ENCODE measurements at places on chromosomes 2 and 18.

GRCh38 chr2:75199428-75200011 is at the start of gene TACR1:
Gene TACR1 (minus strand): TSS chr2:75199520. CDS start chr2:75198934, 586 bp downstream.
- DNase-seq: no peak

- DNase-seq: no peak
Measured at GRCh38 chr2:234846599-234847363, 105.0 kb upstream of the SH3BP4 start.

GRCh38 chr2:231110551-231110950 is 14.3 kb downstream of the HTR2B start:
- no peak for DNase-seq

DNA sequence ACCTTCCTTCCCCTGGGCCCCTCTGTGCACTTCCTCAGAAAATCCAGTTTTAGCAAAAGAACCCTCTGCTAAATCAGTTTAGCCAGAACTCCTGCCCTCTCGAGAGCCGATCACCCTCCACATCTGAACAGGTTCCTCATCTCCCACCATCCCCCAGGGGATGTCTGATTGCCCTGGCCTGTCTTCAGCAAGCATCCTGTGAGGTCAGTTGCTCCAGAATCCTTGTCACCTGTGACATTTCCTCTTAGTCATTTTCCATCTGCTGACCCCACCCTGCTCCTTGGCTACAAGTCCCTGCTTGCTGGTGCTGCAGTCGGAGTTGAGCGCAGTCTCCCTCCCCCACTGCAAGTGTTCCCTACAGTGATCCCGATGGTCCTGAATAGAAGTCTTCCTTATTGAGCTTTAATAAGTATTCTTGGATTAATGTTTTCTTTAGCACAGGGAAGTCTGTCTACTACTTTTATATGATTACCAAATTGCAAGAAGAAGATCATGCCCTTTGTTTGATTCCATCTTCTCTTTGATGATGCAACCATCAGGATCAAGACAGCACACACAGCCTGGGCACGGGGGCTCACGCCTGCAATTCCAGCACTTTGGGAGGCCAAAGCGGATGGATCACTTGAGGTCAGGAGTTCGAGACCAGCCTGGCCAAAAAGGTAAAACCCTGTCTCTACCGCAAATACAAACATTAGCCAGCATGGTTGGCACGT is 30.9 kb upstream of the UBE2F start:
- DNase-seq: no peak

GRCh38 chr2:47026748-47027534 is 111.3 kb upstream of the MCFD2 start:
- no peak for DNase-seq

DNA sequence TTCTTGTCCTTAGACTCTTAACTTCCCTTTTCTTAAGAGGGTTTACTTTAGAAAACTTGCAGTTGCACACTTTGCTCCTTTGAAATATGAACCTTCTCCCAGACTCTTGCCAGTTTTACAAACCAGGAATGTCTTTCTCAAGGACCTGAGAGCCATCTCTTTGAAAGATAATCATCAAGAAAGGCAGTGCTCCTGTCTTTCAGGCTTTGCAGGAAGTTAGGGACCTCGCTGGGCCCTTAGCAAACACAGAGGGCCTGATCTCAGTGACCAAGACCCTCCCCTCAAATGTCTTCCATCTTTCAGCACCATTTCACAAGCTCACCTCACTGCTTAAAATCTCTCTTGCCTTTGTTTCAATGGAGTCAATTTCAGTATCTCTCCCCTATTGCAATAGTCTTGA is 32.0 kb upstream of the NYAP2 start:
- no peak for DNase-seq

DNA sequence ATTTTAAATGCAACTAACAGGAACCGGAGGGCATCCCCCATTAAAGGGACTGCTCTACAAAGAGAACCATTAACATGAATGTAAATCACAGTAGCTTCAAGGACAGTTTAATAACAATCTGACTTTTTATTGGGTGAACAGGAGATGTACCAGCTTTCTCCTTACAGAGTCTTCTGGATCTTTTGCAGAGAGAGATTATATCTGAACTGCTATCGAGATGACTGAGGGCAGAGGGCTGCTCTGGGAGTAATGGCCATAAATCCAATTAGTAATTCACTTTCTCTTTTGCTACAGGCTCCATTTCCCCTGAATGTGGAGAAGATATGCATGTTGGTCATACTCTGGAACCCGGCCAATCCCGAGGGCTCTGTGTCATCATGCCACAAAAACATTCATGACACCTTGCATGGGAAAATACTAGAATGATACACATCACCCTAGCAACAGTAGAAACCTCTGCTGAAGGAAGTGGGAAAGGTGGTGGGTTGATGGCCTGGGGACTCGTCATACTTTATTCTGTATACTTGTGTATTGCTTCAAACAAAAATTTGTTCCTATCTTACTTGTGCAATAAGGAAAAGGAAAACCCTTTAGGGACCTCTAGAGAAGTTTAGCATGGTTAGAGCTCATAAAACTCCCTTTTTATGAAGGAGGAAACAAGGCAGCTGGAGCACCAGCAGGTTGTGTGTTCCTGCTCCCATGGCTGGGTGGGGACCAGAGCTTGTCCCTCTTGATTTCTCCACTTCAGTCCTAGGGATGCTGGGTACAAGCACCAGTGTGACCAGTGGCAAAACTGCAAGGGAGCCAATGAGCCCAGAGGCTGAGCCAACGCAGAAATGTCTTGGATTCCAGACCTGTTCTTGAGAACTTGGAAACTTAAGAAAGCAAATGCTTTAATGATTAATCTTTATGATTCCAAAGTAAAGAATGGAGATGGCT is 26.0 kb downstream of the CTAGE1 start:
- DNase-seq: peak; percentile 28

DNA sequence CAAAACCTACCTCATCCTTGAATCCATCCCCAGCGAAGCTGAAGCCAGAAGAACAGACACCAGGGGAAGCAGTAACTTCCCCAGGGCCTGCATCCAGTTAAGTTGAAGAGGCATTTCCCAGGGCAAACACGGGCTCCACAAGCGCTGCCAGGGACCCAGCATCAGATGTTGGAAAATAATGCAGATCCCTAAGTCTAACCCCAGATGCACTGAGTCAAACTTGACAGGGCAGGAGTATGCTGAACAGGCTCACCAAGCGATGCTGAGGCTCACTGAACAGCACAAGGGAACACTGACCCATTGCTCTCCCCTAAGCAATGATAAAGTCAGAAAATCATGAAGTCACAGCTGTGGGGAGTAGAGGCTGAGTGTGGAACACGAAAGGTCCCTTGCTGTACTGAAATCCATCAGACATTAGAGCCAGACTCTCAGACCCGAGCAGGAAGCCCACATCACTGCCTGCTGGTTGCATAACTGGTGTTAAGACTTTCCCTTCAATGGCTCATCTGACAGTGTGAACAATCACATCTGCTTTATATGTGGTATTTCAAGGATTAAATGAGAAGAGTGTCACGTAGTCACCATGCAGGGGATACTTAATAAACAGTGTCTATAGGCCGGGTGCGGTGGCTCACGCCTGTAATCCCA is 36.2 kb downstream of the TNS1 start:
- no peak for DNase-seq

- DNase-seq: no peak
Measured at GRCh38 chr2:149383340-149383739, 53.0 kb downstream of the LYPD6 start.

DNA sequence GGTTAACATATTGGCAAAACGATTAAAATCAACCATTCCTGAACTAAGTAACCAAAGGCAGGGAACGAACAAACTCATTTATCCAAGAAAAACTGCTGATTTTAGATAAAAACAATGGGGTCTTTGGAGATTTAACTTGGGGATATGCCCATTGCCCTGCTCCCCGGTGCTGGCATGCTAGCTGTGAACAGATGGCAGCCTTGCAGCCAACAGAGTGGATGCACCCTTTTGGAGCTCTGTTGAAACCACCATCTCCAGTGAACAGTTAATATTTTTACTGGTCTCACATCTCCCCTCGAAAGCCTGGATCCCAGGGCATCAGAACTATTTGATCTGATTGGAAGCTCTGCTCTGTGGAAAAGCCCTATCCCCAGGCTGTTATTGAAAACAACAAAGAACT is 303.1 kb downstream of the TGIF1 start:
- DNase-seq: no peak
